ENCODE measurements at places on chromosomes 5 and 9.

- DNase-seq = no peak
These were observed 3.2 kb upstream of the CCDC171 start for GRCh38 chr9:15549611-15550010.

DNA sequence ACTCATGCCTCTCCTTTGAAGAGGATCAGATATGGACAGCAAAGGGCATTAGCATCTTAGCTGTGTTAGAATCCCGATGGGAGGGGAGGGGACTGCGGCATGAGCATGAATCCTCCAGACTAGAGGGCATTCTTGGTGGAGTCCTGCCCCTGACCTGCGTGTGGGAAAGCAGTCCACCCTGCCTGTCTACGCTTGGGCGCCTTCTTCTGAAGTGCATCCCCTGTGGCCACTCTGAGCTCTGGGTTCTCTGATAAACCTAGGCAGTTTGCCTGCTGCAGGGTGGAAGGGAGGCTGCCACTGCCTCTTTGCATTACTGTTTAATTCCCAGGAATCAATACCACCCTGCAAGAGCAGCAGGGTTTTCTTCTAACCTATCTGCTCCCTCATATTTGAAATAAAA, 169.3 kb downstream of the INSYN2B start:
- DNase-seq = no peak

DNA sequence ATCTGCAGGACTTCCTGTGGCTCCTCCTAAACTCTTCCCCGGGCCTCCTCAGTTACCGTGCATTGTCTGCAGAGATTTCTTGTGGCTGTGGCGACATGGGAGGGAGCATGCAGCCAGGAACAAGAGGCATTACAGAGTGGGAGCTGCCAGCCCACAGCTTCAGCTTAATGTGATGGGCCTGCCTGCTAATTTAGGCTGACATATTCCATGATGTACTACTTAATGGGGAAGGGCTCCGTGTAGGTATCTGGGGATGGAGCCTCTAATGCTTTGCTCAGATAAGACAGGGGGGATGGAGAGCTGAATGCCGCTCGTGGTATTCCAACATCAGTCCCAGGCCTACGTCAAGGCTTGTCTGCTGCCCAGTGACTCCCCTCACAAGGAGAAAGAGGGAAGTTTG, 137.6 kb upstream of the GPR151 start:
- DNase-seq = no peak

DNA sequence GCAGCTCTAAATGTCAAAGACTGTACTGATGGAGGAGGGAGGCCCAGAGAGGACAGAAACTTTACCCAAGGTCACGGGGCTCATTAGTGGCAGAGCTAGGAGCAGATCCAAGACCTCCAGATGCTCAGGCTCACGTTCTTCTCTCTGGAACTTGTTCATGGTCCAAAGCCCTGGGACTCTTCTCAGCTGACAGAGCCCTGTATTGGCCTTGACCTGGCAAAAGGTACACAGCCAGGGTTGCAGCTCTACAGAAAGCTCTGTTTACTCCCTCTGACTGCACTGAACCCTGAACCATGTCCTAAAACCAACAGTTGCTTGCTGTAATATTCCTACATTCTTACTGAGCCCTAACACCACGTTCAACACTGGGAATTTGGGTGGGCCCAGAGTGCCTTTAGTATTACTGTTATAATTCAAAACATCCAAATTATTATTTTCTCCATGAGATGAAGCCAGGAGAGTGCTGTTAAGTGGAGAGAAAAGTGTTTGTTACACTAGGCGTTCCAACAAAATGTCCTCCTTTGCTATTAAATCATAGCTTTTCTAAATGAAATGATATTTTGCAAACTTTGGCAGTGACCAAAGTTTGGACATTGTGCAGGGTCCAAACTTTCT, 602.4 kb upstream of the CLINT1 start:
- no peak for DNase-seq

DNA sequence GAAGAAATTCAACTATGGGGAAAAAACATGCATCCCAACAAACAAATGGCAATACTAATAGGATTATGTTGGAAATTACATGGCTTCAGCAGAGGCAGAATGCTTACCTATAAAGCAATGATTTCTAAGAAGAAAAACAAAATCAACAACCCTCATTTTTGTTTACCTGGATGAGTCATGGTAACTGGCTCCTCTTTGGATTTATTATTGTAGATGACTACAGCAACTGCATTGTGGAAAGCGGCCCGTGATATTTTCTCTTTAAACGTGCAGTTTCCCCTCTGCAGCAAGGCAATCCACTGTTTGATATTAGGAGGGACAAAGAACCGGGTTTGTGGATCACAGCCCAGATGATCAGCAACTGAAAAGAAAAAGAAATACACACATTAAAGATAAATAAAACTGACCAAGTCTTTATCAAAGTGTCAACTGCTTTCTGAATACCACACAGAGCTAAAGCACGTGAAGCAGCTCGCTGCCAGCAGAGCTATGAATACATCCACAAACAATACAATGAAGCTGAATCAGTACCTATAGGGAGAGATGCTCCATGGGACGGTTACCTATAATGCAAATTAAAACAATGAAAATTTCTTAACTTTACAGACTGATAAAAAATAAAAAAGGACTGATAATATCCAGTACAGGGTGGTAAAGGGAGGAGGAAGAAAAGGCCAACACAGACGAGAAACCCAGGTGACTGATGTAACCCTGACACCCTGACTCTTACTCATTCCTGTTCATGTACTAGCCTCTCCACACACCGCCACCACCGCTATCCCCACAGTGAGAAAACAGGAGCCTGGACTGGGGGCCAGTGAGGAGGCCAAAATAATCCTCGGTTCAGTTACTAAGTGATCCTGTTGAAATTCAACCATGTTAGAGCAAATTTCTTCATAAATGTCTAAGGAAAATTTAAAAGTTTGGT, 31.0 kb downstream of the RNF130 start:
- DNase-seq = no peak

- DNase-seq = no peak
These were observed 332.9 kb downstream of the RASEF start for GRCh38 chr9:82729991-82730589.

DNA sequence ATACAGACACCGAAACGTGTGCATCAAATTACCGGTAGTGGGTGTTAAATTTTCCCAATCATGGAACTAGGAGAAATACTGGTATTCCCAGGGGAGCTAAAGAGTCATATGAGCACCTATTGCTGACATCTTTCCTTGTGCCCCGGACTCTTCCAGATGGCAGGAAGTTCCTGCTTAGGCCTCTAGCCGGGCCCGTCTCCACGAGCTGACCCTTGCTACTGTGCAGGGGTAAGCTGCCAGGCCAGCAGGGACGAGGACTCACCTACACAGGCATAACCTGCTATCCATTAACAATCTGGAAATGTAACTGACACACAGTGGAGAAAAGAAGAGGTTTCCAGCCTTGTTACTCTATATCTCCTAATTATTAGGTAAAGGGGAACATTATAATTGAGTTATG, 16.2 kb upstream of the SSBP2 start:
- no peak for DNase-seq

DNA sequence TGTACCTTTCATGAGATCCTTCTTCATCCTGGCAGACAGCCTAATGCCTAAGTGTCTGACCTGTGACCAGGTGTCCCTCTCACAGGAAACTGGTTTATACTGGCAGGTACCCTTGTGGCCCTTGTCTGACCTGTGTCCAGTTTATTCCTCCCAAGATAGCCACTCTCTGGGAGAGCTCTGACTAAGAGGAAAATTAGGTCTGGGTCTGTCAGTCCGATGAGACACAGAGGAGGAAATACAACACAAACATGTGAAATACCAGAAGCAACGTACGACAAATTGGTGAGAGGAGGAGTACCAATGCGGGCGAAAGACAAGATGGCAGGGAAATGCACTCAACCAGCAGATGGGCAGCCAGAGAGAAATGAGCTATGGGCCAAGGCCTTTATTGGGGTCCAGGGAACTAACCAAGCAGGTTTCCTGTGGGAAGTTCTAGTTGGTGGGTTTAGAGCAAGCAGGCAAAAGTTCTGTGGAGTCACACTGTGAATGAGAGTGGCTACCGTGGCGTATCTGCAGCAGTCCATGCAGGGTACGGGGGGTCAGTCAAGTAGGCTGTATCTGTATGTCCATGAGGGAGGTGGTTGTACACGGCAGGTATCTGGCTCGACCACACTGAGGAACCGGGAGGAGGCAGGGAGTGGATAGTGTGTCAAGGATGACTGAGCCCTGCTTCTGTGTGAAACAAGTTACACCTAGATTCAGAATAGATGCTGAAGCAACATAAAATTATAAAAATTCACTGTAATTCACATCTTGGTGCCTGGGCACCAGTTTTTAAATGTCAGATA, 109.0 kb downstream of the MLLT3 start:
- DNase-seq = no peak

All from stimulated activated CD4-positive, alpha-beta T cell treated with anti-CD3 and anti-CD28 coated beads, Interleukin-12 subunit alpha, Interleukin-12 subunit beta, amount 100 ng/mL, for 48 hours (primary cell).